Uterine smooth muscle cell (primary cell): ENCODE measurements at places on chromosomes 2 and 18. TPM values are rescaled to one million over a fixed set of nuclear protein-coding genes. Genes with fewer than 3 reads are reported as not detected.

Gene C1QL2
- total RNA-seq = not detected in 2 replicates

Gene CNGA3
- not detected in 2 replicates for total RNA-seq

Gene B4GALT6
- total RNA-seq = 6.2 and 6.6 TPM in 2 replicates

Gene RAX
- total RNA-seq = not detected in 2 replicates

Gene ANKRD29
- total RNA-seq = 2.3 and 6.1 TPM in 2 replicates

Gene LIMS2
- total RNA-seq = 0.33 and 1.4 TPM in 2 replicates
